ENCODE measurements at places on chromosomes 12 and 14.

DNA sequence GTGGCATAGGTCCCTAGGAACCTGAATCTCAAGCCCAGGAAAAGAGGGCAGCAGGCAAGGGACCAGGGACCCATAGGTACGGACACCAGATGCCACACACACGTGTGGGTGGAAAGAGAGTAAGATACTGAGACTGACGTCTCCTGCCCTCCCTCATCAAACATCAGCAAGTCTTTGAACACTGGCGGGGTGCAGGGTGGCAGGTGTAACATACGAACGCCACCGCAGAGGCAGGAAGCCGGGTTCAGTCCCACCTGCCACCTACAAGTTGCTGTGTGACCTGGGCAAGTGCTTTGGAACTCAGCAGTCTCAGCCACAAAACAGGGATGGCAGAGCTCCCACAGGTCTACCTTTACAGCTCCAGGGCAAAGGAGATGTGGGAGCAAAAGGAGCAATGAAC, 11.1 kb downstream of the ACTN1 start:
- peak; percentile 43 for DNase-seq

DNA sequence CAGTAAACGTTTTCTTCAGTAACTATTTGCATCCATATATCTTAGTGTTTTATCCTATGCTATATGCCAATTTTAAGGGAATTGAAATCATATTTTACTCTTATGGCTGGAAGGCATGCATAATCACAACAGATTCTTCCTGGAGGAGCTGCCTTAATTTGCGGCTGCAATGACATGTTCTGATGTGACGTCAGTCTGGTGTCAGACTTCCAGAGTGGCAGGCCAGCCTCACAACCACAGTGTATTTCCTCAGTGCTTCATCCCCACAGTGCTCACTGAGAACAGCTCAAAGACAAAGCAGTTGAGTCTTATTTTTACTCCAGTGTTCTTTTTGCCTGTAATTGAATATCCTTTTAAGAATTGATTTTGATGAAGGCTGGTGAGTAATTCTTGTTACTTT, 107.1 kb downstream of the PLEKHA5 start:
- DNase-seq, result no peak

GRCh38 chr14:53325176-53325806, 172.2 kb upstream of the DDHD1 start:
- no peak for DNase-seq

DNA sequence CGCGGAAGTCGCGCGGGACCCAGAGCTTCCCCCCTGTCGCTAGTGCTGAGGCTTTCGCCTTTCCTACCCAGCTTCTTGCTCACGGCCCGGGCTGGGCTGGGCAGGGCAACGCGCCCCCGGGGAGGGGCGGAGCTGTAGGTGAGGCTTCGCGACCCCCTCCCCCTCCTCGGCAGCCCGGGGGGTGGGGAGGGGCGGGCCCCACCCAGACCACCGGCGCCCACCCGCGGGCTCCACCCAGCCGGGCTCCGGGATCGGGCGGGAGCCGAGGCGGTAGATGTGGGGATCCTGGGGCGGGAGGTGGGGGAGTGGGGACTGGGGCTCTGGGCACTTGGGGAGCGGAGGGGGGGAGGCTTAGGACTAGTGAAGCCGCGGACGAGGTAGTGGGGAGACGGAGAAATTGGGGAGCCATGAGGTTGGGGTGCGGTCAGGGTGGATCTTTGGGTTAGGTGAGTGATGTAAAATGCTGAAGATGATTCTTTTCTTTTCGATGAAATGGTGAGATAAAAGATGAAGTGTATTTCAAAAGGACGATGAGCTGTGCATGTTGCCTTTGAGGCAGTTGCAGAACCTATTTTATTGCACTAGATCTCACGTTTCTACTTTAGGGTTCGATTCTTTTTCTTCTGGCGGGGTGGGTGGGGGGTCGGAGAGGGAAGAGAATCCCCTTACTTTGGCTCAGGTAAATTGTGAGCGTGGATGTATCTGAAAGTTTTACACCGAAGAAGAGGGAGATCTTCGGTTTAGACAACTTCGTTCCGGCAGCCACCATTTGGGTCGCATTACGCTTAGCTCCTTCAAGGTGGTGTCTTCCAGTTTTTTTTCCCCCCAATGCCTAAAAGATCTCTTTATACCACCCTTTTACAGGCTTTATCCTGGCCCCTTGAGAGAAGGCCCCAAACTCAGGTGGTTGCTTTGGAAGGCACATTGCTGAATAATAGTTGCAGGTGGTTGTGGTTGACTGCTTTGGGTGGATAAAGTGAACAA, 619 bp downstream of the ERC1 start:
- no peak for DNase-seq

GRCh38 chr12:70839544-70839943, 81.0 kb downstream of the PTPRR start:
- DNase-seq, result no peak

DNA sequence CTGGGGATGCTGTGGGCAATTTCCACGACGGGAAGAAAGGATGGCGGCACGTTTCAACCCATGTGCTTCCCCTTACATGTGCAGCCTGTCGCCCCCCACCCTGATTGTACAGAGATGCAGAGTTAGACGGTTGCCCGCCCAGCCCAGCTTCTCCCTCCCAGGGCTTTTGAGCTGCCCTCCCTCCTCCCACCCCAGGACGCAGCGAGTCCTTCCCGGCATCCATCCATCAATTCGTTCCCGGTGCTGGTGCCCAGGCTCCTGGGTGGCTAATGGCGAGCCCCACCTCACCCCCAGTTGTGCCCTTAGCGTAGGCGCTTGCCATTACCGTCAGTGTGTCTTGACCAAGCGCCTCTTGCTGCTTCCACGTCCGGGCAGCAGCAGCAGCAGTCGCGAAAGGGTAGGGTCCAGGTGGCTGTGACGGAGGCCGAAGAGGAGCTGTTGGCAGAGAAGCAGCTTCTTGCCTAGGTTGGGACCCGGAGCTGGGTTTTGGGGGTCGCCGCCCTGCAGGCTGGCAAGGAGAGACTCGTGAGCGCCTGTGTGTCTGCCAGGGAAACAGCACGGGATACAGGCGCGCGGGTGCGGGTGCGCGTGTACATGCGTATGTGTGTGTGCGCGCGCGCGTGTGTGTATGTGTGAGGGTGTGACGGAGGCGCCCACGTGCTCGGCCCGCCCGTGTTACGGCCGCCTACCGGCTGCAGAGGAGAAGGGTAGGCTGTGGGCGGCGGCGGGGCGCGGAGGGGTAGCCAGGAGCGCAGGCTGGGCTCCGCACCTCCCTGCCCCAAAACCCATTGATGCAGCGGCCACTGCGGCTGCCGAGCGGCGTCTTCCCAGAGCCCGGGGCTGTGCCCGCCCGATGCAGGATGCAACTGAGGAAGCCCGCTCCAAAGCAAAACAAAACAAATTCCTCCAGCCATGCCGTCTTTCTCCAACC, at the start of gene SLC6A15:
Gene SLC6A15, minus strand, starts transcription at position 602 of the 931 bp plus-strand sequence. CDS start 20,679 bp downstream, outside the sequence.
- DNase-seq, result no peak

GRCh38 chr12:21941506-21942376, 515 bp upstream of the ABCC9 start:
- no peak for DNase-seq

DNA sequence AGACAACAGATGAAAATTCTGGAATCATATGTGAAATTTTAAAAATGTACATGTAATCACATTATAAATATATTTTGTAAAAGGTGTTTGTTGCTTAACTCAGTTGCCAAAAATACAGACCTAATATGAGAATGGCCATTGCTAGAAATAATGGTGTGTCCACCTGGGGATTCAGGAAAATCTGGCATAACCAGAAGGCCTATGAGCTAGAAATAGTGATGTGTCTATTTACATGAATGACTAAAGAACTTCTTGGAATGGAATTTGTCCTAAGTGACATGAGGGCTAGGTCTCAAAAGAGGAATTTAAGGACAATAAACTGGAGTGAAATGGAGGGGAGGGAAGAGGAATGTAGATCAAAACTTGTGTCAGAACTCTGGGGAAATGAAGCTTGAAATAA, 126.4 kb downstream of the PTPRR start:
- no peak for DNase-seq

DNA sequence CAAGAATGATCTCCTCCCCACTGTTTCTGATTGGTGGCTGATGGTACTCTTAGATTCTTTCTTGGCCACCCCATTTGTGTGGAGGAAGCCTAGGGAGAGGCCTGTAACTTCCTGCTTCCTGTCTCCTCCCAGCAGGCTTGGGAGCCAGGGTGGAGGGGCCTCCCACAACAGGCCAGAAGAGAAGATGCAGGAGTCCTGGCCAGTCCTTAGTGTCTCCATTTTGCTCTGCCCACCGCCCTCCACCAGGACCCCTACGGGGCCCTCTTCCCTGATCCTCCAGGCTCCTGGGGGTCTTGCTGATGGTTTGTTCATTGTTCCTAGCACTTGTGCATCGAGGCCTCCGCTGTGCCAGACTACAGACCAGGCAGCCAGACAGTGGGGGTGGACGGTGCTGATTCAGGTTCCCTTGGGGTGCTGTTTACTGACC, 6.8 kb downstream of the TSPAN9 start:
- DNase-seq, result no peak

GRCh38 chr12:53450936-53451335, 966 bp upstream of the PCBP2 start:
- DNase-seq, result no peak

- no peak for DNase-seq
Measured at GRCh38 chr12:109009766-109010165, 11.1 kb downstream of the SVOP start.

- DNase-seq, result no peak
Measured at GRCh38 chr12:120799243-120800045, 73.8 kb downstream of the ACADS start.

GRCh38 chr12:6450091-6450868, 1.6 kb upstream of the TAPBPL start:
- no peak for DNase-seq

GRCh38 chr12:114220311-114220710, 185.6 kb downstream of the TBX5 start:
- no peak for DNase-seq

DNA sequence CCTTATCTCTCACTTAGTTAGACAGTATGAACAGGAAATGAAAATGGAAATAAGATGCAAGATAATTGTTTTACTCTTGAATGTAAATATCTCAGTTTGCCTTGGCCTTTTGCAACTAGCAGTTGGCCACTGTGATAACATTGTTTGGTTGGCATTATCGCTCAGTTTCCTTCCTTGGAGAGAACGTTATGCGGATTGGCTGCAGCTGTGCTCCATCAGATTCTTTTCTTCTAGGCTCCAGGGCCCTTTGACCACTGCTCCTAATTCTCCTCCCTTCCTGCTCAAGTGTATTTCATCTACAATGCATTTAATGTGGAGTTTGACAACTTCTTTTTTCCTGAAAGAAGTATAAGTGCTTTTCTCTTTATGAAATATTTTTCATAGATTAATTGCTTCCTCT, 284.2 kb downstream of the ADAMTS20 start:
- DNase-seq, result no peak

DNA sequence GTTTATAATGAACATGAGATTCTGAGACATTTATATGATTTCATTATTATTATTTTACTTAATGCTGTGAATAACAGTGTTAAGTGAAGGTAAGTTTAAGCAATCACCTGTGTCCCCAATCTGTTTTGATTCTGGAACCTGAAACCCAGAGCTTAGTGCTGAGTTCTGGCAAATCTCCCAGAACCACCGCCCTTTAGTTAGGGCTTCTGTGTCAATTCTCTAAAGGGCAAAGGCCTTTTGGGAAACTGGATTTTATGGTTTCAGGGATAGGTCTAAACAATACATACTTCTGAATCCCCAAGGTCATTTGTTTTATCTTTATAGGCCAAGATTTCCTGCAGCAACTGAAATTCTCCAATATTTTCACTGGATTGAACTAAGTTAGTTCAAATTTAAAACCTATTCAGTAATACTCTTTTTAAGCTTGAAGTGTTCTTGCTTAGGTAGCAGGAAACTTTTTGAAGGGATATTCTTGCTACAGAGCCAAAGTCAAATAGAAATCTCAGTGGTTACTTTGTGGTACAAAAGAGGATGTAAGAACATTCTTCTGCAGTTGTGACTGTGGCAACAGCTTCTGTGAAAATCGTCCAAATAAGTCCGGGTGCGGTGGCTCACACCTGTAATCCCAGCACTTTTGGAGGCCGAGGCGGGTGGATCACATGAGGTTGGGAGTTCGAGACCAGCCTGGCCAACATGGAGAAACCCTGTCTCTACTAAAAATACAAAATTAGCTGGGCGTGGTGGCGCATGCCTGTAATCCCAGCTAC, 10.0 kb upstream of the PKP2 start:
- DNase-seq, result no peak

- no peak for DNase-seq
Measured at GRCh38 chr12:88310666-88311065, 168.6 kb downstream of the TMTC3 start.

DNA sequence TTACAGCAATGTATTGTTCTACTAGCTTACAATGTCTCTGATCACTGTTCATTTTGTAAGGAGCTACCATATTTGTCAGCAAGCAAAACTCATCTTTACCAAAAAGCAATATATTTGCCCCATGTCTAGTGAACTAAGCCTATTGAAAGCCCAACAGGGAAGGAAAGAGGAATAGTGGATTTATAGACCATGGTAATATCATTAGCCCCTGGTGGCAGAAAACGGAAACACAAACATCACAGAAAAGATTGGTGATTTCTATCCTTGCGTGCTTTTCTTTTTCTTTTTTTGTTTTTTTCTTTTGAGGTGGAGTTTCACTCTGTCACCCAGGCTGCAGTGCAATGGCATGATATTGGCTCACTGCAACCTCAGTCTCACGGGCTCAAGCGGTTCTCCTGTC, 1562.4 kb upstream of the TMEM132C start:
- no peak for DNase-seq

DNA sequence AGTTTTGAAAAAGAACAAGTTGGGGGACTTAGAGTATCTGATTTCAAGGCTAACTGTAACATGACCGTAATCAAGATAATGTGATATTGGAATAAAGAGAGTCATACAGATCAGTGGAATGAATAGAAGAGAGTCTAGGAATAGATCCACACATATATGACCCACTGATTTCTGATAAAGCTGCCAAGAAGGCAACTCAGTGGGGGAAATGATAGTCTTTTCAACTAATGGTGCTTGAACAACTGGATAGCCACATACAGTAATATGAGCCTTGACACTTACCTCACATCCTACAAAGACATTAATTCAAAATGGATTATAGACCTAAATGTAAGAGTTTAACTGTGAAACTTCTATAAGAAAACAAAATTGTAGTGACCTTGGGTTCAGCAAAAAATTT, 3.8 kb downstream of the PRKCH start:
- DNase-seq, result no peak

DNA sequence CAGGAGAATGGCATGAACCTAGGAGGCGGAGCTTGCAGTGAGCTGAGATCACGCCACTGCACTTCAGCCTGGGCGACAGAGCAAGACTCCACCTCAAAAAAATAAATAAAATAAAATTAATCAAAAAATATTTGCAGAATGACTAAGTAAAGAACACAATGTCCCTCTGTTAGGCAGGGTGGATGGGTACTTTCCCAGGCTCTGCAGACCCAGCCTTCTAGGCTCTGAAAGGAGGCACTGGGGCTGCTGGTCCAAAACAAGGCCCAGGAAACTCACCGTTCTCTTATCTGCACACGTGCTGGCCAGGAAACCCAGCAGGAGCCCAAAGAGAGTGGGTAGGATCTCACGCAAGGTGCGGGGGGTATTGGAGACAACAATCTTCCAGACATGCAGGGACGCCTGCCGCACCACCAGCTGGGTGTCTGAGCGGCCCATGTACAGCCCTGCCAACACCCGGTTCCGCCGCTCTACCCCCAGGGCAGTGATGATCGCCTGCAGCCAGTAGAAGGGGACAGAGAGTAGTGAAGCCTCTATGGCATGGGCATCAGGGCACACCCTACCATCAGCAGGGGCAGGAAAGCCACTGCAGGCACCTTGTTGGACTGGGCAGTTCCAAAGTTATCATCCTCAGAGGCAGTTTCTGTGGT, 25.8 kb upstream of the RAB35 start:
- no peak for DNase-seq

- DNase-seq, result no peak
Measured at GRCh38 chr14:25485381-25485780, 435.4 kb upstream of the STXBP6 start.

All from stimulated activated CD4-positive, alpha-beta T cell treated with anti-CD3 and anti-CD28 coated beads, Interleukin-2, amount 100 ng/mL, for 24 hours (primary cell).